ENCODE measurements at places on chromosomes 2 and 18.
A peak's percentile ranks its signal among the peaks of the same experiment; 100 is the strongest.

DNA sequence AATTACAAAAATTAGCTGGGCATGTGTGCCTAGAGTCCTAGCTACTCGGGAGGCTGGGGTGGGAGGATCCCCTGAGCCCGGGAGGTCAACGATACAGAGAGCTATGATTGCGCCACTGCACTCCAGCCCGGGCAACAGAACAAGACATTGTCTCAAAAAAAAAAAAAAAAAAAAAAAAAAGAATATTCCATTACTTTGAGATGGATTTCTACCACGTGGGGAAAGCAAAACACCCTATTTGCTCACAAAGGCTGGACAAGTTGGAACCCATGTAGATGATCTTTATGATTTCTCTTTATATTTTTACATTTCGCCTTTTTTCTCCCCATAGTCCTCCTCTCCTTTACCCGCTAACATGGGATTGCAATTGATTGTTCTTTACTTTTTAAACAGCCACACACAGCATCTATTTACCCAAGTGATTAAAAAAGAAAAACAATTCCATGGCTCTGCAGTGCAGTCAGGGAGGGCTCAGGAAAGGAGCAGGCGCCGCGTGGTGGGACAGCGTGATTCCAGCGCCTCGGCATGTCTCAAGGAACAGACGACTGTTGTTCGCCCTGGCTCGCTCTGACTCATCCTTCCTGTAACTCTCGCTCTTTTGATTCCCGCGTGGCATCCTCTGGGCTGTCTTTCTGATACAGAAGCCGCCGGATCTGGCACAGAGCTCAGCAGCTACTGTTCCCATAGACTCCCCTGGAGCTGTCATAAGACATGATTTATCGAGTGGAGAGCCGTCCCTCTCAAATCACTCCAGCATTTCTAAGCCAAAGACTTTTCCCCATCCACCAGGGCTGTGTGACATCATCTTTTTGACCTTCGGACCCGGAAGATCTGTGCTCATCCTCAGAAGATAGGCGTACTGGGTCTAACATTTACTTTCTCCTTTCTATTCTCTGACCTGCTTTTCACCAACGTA lies 230.4 kb upstream of the AGAP1 start:
- no peak for DNase-seq

- no peak for DNase-seq
Measured at GRCh38 chr2:239978411-239978810, 46.7 kb downstream of the NDUFA10 start.

DNA sequence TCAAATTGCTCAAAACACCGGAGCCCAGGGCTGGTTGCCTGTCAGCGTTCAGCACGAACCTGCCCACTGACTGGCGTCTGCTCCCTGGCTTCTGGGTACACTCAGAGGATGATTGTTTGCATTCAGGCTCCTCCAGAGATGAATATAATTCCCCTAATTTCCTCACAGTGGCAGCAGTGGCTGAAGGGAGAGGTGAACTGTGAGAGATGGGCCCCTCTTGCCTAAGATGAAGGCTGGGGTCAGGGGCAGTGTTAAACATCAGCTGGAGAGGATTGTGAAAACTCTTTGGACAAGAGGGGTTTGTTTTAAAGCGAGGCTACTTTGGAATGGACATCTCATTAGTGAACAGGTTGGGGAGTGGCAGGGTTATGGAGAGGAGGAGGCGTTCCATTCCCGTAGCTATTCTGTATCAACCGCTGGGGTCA lies 31.0 kb downstream of the TCF7L1 start:
- no peak for DNase-seq

- peak; percentile 34 for DNase-seq
Measured at GRCh38 chr18:3498698-3499471, 48.9 kb downstream of the TGIF1 start.

DNA sequence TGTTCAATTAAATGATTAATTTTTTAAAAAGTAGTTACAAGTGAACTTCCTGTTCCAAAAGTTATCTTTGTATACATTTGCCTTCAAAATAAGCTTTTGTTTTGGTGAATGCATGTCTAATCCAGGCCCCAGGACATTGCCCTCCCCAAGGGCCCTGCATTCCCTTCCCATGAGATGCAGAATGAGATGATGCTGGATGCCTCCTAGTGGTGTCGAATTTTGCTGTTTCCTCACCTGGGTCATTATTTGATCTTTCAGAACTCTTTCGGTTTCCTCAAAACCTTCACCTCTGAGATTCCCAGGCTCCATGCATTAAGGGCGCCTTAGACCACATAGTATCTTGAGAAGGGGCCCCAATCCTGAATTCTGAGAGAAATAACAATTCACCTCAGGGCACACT lies 728.8 kb downstream of the CNTNAP5 start:
- no peak for DNase-seq

- DNase-seq, result no peak
Measured at GRCh38 chr18:43627848-43628530, 350.7 kb upstream of the SYT4 start.

DNA sequence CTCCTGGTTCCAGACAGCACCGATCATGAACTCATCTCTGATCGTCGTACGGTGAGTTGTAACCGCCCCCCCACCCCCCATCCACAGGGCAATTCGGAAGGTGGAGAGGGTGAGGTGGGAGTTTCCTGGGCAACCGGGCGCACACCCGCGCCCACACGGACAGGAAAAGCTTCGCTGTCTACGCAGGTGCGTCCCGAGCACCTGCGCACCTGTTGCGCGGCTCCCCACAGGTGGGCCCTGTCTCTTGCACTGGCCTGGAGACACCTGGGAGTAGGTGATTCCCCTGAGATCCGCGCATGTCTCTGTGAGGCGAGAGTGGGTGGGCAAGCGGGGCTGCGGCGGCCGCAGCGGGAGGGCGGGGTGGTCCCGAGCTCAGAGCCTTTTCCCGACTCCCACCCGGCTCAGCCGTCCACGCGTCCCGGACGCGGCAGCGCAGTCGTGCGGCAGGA lies 459 bp upstream of the ATP6V1C2 start:
- no peak for DNase-seq

All from activated CD4-positive, CD25-positive, alpha-beta regulatory T cell treated with anti-CD3 and anti-CD28 coated beads, Interleukin-2, amount 50 U/mL, for 72 hours (primary cell).